Neural cell (in vitro differentiated cells): ENCODE measurements at places on chromosomes 6 and 20. TPM values are rescaled to one million over a fixed set of nuclear protein-coding genes. Genes with fewer than 3 reads are reported as not detected.

Gene DBNDD2
- polyA plus RNA-seq, result 9.1 and 18.4 TPM in 2 replicates

Gene PROKR2
- polyA plus RNA-seq, result not detected in 2 replicates

Gene RSPH9
- 0.88 and 1.8 TPM in 2 replicates for polyA plus RNA-seq

Gene DEFB113
- not detected in 2 replicates for polyA plus RNA-seq

Gene OXT
- not detected in 2 replicates for polyA plus RNA-seq

Gene C6orf15
- not detected in 2 replicates for polyA plus RNA-seq

Gene CHRNA4
- polyA plus RNA-seq, result 6.8 and 10.5 TPM in 2 replicates

Gene TFAP2C
- not detected in 2 replicates for polyA plus RNA-seq

Gene TRIM31
- not detected in 2 replicates for polyA plus RNA-seq

Gene CD24
- polyA plus RNA-seq, result 1,994 and 2,264 TPM in 2 replicates

Gene MUC22
- not detected in 2 replicates for polyA plus RNA-seq

Gene CLIC5
- polyA plus RNA-seq, result 0.22 TPM in 1 of 2 replicates, not detected in the other

Gene CDSN
- polyA plus RNA-seq, result not detected in 2 replicates

Gene IPCEF1
- polyA plus RNA-seq, result 2.3 and 3.9 TPM in 2 replicates

Gene MAPK13
- 1.4 and 1.8 TPM in 2 replicates for polyA plus RNA-seq

Gene C6orf52
- 5.7 and 9.4 TPM in 2 replicates for polyA plus RNA-seq
